ENCODE measurements at places on chromosomes 6 and 20. TPM values are rescaled to one million over a fixed set of nuclear protein-coding genes. Genes with fewer than 3 reads are reported as not detected.

Gene DSE
- 36.1 TPM for total RNA-seq

Gene SH3BGRL2
- 13.9 TPM for total RNA-seq

Gene HLA-C
- total RNA-seq, result 314 TPM

Gene ENPP4
- total RNA-seq, result 6.4 TPM

Gene ZNF311
- 0.65 TPM for total RNA-seq

Gene FHL5
- total RNA-seq, result not detected

Gene GRM4
- total RNA-seq, result not detected

Gene SASH1
- 10.6 TPM for total RNA-seq

Gene GPX5
- total RNA-seq, result not detected

Gene SLC44A4
- 12.4 TPM for total RNA-seq

Gene SLC24A3
- total RNA-seq, result not detected

Gene SAMD5
- total RNA-seq, result 1.5 TPM

Gene CCDC170
- 0.06 TPM for total RNA-seq

Gene BMP7
- total RNA-seq, result 3.7 TPM

Gene TOX2
- total RNA-seq, result 2.0 TPM

Gene TENT5A
- 1.2 TPM for total RNA-seq

Gene BICRAL
- 2.7 TPM for total RNA-seq

Gene NFS1
- total RNA-seq, result 10.3 TPM

Gene B4GALT5
- 27.4 TPM for total RNA-seq

Gene RAD21L1
- total RNA-seq, result 1.2 TPM

Gene HLA-A
- 132 TPM for total RNA-seq

Gene MAP3K5
- total RNA-seq, result 12.2 TPM

Gene MPIG6B
- total RNA-seq, result not detected

Gene C6orf58
- total RNA-seq, result not detected

Gene RCAN2
- total RNA-seq, result 1.4 TPM

Gene BAG2
- total RNA-seq, result 20.4 TPM

Gene SNAI1
- total RNA-seq, result 2.0 TPM

Gene HLA-B
- 225 TPM for total RNA-seq

Gene DAAM2
- 0.87 TPM for total RNA-seq

Gene KHDC1
- 2.3 TPM for total RNA-seq

Gene PNLDC1
- total RNA-seq, result not detected

Gene SNX3
- total RNA-seq, result 102 TPM

Gene OPRM1
- not detected for total RNA-seq

Gene POU3F2
- total RNA-seq, result not detected

Gene COL9A3
- 4.6 TPM for total RNA-seq

Gene INSM1
- total RNA-seq, result not detected

Gene MAFB
- not detected for total RNA-seq

Gene SCUBE3
- total RNA-seq, result 1.2 TPM

Gene THBS2
- 2.5 TPM for total RNA-seq

Gene FAM217A
- total RNA-seq, result not detected

Gene SLC12A5
- not detected for total RNA-seq

Gene ADGRF5
- 0.14 TPM for total RNA-seq

Gene MAS1
- not detected for total RNA-seq
